ENCODE measurements at places on chromosomes 6 and 20.

- DNase-seq = no peak
These were observed 144.8 kb upstream of the SUPT3H start for GRCh38 chr6:45522486-45522885.

GRCh38 chr20:1034415-1034789 is 32.3 kb upstream of the RSPO4 start:
- no peak for DNase-seq

- no peak for DNase-seq
These were observed 42.3 kb upstream of the FRMD1 start for GRCh38 chr6:168121303-168121665.

GRCh38 chr6:3247255-3248146 is 11.2 kb upstream of the PSMG4 start:
- no peak for DNase-seq

- DNase-seq = no peak
These were observed 22.6 kb downstream of the MYH7B start for GRCh38 chr20:34978092-34978744.

GRCh38 chr6:34025112-34025807 is 120.6 kb downstream of the GRM4 start:
- DNase-seq = no peak

GRCh38 chr6:52304983-52305390 is 20.4 kb upstream of the MCM3 start:
- no peak for DNase-seq

DNA sequence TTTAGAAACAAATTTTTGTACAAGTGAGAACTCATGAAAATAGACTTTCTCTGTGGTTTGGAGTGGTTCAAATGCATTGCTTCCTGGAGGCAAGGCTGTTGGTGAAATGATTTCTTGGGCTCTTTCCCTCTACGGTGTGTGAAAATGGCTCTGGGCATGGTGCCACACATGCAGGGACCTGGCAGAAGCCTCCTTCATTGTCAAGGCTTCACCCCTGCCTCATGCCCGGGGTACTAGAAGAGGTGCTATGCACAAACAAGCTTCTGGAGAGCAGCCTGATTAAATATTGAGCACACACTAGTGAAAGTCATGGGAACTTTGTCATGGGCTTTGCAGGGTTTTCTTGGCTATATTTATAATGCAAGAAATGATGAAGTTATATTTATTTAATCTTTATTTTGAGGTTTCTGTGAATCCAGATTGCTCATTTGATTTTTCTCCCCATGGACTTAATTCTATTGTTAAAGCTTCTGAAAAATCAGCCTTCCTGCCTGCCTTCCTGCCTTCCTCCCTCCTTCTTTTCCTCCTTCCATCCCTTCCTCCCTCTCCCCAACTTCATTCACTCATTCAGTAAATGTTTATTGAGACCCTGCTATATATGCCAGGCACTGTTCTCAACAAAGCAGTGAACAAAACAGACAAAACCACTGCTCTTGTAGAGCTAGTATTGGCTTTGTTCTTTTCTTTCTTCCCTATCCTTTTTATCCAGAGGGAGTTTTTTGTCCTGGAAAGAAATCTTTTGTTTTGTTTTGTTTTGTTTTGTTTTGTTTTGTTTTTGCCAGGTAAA is 21.0 kb downstream of the C6orf89 start:
- DNase-seq = no peak

- DNase-seq = no peak
These were observed 62.7 kb upstream of the BMP5 start for GRCh38 chr6:55937951-55938690.

- no peak for DNase-seq
These were observed 18.0 kb downstream of the SRSF3 start for GRCh38 chr6:36612101-36612625.

GRCh38 chr20:36796117-36796516 is 22.6 kb upstream of the DSN1 start:
- DNase-seq = no peak

DNA sequence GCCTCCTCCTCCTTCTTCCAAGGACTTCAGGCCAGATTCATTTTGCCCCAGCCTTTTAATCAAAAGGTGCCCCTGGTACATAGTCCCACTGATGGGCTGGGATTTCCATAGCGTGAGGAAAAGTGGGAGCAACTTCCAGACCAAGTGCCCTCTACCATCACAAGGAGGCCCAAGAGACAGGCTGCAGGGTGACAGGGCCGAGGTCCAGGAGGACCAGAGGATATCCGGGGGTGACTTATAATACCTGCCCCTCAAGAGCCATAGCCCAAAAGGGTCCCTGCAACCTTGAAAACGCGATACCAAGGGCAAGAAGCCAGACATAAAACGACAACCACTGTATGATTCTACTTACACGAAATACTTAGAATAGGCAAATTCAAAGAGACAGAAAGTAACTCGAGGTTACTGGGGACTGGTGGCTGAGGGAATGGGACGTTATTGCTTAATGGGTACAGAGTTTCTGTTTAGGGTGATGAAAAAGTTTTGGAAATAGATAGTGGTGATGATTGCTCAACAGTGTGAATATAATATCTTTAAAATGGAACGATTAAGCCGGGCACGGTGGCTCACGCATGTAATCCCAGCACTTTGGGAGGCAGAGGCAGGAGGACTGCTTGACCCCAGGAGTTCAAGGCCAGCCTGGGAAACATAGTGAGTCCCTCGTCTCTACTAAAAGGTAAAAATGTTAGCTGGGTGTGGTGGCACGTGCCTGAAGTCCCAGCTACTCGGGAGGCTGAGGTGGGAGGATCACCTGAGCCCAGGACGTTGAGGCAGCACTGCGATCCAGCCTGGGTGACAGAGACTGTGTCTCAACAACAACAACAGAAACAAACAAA is 71.9 kb downstream of the NOL4L start:
- no peak for DNase-seq

- DNase-seq = no peak
These were observed 65.8 kb downstream of the BTBD9 start for GRCh38 chr6:38573801-38574395.

DNA sequence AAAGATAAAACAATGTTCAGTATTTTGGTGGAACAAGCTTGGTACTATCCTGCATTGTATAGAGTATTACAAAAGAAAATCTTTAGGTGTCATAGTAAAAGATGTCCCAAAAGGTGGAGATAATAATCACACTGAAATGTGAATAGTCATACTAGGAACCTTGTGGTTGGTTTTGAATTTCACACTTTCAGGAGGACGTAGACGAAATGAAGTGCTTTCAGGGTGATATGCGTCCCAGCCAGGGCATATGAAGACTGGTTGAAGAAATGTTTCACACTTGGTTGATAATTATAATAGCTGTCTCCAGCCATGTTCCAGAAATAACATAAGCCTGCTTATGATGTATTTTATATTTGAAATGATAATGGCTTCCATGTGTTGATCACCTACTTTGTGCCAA is 60.4 kb downstream of the SCAND1 start:
- no peak for DNase-seq

- DNase-seq = no peak
These were observed 441.0 kb upstream of the MARCKS start for GRCh38 chr6:113416170-113416569.

GRCh38 chr6:156857573-156857972 is 80.4 kb downstream of the ARID1B start:
- no peak for DNase-seq

GRCh38 chr20:59779656-59780380 is 153.6 kb downstream of the SYCP2 start:
- DNase-seq = no peak

GRCh38 chr20:20785226-20785625 is 72.8 kb upstream of the RALGAPA2 start:
- no peak for DNase-seq

GRCh38 chr6:38155621-38156204 is 336.2 kb downstream of the ZFAND3 start:
- DNase-seq = no peak

- no peak for DNase-seq
These were observed 27.8 kb upstream of the RNF144B start for GRCh38 chr6:18359237-18359885.

- no peak for DNase-seq
These were observed 3.3 kb downstream of the CEBPB start for GRCh38 chr20:50193836-50194421.

- no peak for DNase-seq
These were observed 182.7 kb downstream of the TAF4 start for GRCh38 chr20:61882716-61883615.

DNA sequence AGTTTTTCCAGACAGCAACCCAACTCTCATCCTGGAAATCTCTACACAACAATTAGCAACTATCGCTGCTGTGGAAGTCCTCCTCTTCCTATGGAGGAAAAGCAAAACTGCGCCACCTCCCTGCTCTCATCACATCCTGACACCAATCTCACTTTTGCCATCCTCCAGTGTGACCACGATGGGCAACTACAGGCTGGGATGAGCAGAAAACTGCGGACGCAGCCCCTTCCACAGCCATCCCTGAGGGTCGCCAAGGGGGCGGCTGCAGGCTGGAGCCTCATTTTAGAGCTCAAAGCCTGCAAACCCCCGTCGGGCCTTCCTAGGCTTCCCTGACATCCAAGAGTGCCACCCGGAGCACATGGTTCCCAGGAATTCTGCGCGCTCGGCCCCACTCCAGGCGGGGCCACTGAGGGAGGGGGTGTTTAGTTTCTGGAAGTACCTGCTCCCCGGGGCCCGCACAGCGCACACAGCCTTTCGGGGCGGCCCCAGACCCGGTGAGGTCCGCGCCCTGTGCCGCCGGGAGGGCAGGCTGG is 1.2 kb downstream of the TCFL5 start:
- no peak for DNase-seq

DNA sequence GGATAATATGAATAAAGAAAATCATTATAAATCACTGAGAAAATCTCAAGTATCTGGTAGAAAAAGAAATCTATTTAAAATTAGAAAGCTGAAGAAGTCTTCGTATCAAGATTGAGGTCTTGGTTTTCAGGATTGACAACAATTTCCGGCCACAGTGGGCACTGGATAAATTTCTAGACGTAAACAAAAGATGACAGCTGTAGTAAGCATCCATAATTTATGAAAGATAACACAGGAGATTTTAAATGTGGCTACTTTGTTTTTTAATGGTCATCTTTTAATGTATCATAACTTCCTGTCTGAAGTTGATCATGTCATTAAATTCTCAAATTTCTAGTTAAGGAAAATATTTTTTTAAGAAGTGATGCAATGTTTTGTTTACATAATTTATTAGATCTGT is 444.2 kb downstream of the HTR1B start:
- no peak for DNase-seq

- DNase-seq = no peak
These were observed 131.2 kb upstream of the RPS6KA2 start for GRCh38 chr6:166758136-166758704.

DNA sequence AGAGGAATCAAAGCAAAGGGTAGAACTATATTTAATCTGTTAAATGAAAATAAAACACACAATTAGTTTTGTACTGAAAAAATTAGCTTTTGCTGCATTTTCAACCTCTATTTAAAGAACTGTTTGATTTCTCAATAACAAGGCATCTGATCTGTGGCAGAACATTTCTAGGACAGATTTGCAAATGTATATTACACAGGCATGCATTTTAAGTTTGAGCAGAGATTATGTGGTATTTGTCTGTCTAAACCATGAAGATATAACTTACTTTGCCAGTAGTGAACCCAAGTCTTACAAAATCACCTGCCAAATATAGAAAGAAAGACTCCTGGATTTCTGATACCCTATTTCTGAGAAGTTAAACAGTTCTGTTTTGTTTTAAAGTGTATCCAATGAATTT is 71.9 kb downstream of the TFAP2B start:
- no peak for DNase-seq

DNA sequence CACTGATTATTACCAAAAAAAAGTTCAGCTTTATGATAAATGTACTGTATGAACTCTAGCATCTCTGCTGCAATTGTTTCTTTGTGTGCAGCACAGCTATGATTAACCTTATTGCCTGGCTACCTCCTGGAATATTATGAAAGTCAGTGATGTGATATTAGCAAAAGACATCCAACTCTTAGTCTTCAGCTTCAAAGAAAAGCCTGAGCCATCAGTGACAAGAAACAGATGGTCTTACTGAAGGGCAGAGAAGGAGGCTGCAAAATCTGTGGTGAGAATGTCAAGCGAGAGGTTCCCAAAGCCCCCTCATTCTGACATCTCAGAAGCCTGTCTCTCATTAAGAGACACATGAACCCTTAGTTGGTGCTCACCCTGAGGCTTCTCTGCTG is 89.4 kb upstream of the TNFAIP3 start:
- DNase-seq = no peak

DNA sequence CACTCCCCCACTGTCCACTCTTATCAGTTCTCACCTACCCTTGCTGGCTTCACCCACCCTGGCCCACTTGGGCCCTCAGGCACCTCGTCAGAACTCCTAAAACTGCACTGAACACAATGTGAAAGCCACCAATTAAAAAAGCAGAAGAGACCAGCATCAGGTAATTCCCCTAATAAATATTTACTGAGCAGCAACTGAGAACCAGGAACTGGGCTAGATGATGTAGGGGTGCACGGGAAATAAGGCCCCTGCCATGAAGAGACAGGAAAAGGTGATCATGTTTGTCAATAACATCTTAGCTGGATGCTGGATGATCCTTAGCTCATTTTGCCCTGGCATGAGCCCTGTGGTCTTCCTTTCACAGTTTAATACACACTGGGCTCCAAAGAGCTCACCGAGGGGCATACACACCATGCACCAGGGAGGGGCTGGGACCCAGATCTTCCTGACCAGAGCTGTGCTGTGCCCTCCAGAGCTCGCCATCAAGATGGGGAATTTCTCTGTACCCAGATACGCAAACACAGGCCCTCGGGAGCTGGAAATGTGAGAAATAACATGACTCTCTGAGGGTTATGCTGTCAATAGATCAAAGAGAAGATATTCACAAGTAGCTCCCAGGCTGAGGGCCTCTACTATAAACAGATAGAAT is 113.6 kb upstream of the SLC22A16 start:
- DNase-seq = no peak

- no peak for DNase-seq
These were observed 24.3 kb upstream of the CDYL start for GRCh38 chr6:4751823-4752464.

- no peak for DNase-seq
These were observed 69.5 kb upstream of the FOXQ1 start for GRCh38 chr6:1242446-1242845.

GRCh38 chr6:85865420-85866369 is 223.0 kb upstream of the SYNCRIP start:
- no peak for DNase-seq

DNA sequence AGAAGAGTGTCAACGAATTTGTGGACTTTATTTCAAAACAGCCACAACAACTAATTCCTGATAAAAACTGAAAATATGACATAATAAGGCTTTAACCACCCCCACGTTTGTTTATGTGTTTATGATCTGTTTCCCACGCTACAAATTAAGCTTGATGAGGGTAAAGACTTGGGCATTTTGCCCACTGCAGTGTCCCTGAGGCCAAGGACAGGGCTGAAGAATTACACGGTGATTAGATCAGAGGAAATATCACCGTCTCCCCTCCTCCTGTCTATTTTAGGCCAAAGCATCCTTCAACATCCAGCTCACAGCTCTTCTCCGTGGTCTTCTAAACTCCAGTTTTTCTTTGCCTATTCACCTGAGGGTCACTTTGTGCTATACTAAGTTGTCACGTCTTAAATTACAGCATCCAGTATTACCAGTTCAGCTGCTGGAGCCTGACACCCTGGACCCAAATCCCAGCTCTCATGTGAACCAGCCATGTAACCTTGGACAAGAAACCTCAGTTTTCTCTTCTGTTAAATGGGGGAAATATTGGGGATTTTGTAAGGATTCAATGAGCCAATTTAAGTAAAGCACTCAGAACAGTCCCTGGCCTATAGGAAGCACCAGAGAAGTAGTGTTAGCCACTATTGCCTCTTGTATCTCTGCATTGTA is 15.2 kb upstream of the ARFGEF2 start:
- DNase-seq = no peak

GRCh38 chr6:108156180-108156937 is 9.5 kb upstream of the NR2E1 start:
- DNase-seq = no peak

- DNase-seq = no peak
These were observed at the start of gene FILIP1 for GRCh38 chr6:75493400-75494064. Gene FILIP1 (minus strand): TSS chr6:75493800. CDS start chr6:75414972, 78,828 bp downstream.

Measured in stimulated activated CD4-positive, alpha-beta T cell treated with anti-CD3 and anti-CD28 coated beads, TNF-alpha, amount 100 ng/mL, for 24 hours (primary cell).